ENCODE measurements at places on chromosomes 4 and X. TPM values are rescaled to one million over a fixed set of nuclear protein-coding genes. Genes with fewer than 3 reads are reported as not detected.

DNA sequence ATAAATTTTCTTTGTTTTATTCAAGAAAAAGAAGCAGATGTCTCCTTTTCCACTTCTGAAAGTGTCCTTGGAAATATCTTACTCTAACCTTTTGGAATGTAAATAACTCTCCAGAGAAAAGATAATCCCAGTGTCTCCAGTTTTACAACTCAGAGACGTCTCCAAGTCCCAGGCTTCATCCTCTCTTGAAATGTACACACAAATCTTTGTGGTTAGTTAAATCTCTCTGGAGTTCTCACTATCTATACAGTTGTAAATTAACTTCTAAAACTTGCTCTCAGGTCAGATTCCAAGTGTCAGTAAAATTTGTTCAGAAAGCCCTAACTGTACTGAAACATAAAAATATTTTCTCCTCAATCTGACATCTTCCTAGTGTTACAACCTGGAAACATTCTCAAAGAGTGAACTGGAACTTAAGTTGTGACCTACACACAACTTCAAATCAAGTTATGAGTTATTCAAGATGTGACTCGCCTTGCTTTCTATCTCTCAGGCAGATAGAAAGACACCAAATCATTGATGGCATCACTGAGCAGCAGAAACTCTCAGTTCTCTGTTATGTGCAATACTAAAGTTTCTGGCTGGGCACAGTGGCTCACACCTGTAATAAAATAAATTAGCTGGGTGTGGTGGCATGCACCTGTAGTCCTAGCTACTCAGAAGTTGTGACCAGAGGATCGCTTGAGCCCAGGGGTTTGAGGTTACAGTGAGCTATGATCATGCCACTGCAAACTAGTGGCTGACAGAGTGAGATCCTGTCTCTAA lies 284.2 kb downstream of the RCHY1 start:
- DNase-seq: no peak

Gene SHROOM3
- total RNA-seq: 121 TPM

- no peak for DNase-seq
Measured at GRCh38 chr4:37956941-37957340, 3.3 kb upstream of the PTTG2 start.

Gene TMEM184C
- 20.6 TPM for total RNA-seq

DNA sequence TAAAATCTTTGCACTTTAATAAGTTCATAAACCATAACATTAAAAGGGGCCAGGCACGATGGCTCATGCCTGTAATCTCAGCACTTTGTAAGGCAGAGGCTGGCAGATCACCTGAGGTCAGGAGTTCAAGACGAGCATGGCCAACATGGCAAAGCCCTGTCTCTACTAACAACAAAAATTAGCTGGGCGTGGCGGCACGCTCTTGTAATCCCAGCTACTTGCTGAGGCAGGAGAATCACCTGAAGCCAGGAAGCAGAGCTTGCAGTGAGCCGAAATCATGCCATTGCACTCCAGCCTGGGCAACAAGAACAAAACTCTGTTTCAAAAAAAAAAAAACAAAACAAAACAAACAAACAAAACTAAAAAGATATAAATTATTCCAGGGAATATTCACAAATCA lies 595.2 kb upstream of the LCORL start:
- no peak for DNase-seq

Gene HAND2
- total RNA-seq: 22.9 TPM

GRCh38 chr4:121220698-121221097 lies 56.6 kb upstream of the TNIP3 start:
- DNase-seq: no peak

DNA sequence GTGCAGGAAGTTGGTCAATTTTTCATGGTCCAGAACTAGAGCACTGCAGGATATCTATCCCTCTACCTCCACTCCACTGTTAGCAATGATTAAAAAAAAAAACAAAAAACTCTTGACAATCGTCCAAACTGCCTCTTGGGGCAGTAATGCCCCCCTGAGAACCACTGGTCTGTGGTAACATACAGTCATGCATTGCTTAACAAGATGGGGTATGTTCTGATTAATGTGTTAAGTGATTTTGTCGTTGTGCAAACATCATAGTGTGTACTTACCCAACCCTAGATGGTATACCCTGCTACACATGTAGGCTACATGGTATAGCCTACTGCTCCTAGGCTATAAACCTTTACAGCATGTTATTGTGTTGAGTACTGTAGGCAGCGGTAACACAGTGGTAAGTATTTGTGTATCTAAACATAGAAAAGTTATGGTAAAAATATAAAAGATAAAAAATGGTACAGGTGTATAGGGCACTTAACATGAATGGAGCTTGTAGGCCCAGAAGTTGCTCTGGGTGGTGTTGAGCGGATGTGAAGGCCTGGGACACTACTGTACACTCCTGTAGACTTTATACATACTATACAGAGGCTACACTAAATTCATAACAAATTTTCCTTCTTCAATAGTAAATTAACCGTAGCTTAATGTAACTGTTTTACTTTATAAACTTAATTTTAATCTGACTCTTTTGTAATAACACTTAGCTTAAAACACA lies 34.1 kb downstream of the ART3 start:
- no peak for DNase-seq

DNA sequence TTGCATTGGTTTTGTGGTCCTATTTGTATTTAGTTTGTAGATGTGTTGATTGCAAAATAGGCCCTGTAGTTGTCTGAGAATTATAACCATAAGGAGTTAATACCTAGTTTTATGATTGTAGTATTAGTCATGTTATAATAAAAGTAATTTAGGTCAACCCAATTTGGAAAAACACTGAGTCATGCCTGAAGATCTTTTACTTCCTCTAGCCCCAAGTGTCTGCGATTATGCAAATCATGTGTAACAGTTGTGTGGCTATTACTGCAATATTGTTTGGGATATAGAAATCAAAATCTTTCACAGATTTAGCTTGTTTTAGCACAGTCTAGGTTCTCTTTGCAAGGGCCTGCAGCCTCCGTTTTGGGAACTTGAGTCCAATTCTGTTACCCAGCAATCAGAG lies 12.6 kb downstream of the SRD5A3 start:
- no peak for DNase-seq

DNA sequence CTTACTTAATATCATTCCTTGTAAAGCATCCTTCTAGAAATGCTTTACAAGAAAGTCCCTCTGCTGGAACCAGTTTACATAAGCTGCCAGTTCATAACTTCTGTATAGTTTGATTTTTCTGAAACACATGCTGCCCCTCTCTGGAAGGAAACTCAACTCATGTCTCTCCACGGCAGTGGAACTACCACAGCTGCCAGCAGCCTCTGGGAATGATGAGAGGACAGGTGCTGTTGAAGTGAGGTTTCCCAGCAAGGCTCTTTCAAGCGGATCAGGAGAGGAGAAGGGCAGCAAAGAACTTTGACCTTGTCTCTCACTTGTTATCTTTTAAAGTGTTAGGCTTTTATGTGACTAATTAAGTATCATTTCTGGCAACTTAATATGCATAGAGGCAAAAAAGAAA lies 7.3 kb downstream of the GRPR start:
- peak; percentile 16 for DNase-seq

DNA sequence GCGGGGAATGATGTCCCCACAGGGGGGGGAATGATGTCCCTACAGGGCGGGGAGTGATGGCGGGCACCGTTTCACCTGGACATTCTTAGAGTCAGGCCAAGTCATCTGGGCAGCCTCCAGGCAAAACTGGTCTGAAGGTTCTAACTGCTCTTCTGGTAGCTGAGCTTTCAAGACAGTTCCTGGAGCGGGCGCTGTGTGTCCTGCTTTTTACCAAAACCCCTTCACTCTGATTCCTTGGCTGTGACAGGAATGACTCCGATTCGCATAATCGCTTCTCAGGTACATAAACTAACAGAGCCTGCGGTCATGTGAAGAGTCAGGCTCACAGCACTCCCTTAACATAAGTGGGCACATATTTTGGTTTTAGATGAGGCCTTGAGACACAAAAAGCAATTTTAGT lies 836.0 kb downstream of the TRIML1 start:
- no peak for DNase-seq

DNA sequence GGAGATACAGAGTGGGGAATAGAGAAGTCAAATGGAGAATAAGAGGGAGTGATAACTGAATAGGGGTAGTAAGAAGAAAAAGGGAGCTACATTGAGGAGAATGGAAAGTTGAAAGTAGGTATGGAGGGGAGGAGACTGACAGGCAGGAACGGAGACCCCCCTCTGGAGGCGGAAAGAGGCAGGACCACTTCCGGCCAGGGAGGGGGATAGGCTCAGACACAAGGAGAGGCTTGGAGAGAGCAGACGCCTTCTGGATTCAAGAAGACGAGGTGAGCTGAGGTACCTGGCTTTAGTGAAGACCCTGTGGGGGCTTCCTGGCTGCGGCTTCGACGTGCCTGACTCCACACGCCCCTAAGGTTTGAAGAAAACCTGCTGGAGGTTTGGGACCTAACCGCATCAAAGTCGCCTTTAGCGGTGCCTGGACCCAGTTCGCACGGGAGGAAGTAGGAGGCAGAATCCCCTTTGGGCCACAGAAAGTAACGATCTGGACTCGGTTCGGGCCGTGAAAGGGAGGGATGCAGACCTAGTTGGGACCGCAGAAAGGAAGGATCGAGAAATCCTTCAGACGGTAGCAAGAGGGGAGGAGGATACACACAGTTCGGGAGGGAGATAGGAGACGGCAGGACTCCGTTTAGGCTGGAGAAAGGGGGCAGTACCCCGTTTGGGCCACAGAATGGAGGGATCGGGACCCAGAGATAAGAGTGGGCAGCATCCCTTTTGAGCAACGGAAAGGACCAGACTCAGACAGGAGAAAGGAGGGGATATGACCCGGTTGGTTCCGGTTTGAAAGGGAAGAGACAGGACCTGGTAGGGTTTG lies at the start of gene TRO:
Gene TRO, plus strand, starts transcription at position 215 of the 817 bp plus-strand sequence. CDS start 1,423 bp downstream, outside the sequence.
- DNase-seq: peak; percentile 74

GRCh38 chrX:70485466-70485865 lies 40.8 kb downstream of the DLG3 start:
- no peak for DNase-seq

Measured in stomach (tissue), 19 donors.